Subcutaneous adipose tissue (tissue), 4 donors: ENCODE measurements at places on chromosomes 13 and 19. TPM values are rescaled to one million over a fixed set of nuclear protein-coding genes. Genes with fewer than 3 reads are reported as not detected.

The FCGBP gene
- total RNA-seq: 321 TPM

The GRIN2D gene
- total RNA-seq: 0.44 TPM

The CADM4 gene
- 0.82 TPM for total RNA-seq

The LRRC4B gene
- 0.34 TPM for total RNA-seq

The BSPH1 gene
- total RNA-seq: not detected
